NCI-H2029 treated with DMSO at 0.1 percent for 48 hours (cell line): ENCODE measurements at places on chromosomes 16 and 17.
A peak's percentile ranks its signal among the peaks of the same experiment; 100 is the strongest.

- DNase-seq: peak; percentile 30
Measured at GRCh38 chr16:67183-67791, 5.1 kb downstream of the RHBDF1 start.

DNA sequence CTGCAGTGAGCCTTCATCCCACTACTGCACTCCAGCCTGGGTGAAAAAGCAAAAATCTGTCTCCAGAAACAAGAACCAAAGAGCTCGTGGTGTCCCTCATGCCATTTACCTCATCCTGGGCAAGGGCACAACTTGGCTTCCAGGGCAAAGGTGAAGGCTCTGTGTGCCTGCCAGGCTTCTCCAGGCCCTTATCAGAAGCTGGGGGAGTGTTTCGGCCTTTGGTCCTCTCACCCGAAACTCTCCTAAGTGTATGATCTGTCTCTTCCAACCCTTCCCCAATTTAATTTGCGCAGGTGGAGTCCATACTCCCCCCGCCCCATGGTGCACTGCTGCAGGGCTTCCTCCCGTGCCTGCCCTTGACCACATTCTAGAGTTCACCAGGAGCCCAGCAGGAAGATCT, 1.1 kb downstream of the CES2 start:
- DNase-seq: no peak

- no peak for DNase-seq
Measured at GRCh38 chr17:17540278-17540906, 44.2 kb upstream of the RASD1 start.

GRCh38 chr17:2436316-2436905, 35.6 kb upstream of the MNT start:
- DNase-seq: peak; percentile 69

- peak; percentile 94 for DNase-seq
Measured at GRCh38 chr17:80026359-80027042, 9.2 kb downstream of the TBC1D16 start.

- DNase-seq: no peak
Measured at GRCh38 chr17:57508671-57509070, 236.4 kb downstream of the CCDC182 start.

DNA sequence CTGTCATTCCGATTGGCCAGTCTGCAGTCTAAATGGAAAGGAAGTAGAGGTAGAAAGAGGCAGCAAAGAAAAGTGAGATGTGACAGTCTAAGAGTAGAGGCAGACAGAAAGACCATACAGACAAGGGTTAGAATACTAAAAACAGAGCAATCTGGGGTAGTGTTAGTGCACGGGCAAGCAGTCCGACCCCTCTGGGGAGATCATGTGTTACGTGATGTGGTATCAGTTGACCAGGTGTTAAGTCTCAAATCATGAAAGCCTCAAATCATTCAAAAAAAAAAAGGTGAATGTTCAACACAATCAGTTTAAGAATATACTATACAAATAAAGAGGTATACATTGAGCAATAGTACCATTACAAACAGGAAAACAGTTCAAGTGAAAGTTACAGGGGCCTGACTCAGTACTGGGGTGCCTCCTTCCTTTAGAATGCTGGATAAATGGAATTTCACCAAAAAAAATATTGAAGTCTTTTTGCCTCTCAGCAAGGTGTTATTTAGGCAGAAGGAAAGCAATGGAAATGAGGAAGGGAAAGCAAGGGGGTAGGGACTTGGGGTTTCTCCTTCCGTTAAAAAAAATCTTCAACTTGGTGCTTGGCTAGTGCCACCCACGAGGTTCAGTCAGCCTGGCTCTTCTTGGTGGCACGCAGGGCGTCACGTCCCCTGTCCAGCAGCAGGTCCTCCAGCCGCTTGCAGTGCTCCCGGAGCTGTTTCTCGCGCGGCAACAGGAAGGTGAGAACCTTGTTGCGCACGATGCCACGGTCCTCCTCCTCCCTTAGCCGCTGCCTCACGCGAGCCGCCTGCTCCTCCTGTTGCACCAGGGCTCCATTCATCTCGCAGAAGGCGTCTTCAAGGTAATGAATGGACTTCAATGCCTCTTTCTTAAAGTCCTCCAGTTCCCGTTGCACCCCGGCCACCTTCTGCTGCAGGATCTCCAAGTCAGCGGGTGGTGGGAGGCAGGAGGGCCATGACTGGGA, 616 bp downstream of the CCDC182 start:
- DNase-seq: no peak

DNA sequence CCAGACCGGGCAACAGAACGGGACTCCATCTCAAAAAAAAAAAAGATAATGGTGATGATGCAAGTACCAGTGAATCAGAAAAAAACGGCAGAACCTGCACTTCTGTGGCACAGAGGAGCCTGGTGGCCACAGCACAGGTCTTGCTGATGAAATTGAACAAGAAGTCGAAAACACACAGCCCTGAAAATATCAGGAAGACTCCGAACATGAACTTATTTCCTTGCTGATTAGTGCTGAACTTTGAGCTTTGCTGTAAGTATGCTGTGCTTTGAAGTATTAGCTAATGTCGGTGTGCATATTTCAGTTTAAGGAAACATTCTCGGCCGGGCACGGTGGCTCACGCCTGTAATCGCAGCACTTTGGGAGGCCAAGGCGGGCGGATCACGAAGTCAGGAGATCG, 10.9 kb upstream of the MYO15B start:
- DNase-seq: no peak

DNA sequence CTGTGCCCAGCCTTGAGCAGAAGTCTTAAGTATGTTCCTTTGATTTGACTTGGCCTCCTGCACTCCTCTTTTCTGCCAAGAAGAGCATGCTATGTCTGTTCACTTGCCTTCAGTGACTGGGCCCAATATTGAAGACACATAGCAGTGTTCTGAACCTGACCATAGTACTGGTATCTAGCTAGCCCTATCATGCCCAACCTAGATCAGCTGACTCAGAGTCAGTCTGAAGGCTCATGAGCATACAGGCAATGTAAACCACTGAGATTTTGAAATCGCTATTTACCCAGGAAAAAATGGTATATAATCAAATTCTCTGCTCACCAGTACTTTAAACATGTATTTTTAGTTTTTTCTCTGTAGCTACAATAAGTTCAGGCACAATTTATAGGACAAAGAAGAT, 129.4 kb downstream of the TANC2 start:
- no peak for DNase-seq

DNA sequence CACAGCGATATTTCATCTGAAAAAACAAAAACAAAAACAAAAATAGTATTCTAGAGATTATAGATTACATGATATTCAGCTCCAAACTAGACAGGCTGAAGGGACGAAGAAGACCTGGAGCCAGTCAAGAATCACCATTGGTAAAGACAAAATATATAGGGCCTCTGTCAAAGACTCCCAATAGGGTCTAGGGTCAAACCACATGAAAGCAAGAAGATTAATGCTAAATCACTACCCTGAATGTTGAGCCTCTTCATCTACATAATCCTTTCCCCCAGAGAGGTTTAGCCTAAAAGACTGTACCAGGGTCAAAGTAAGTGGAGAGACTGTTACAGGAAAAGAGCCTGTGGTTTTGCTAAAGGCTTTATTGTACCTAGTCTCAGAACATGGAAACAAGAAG, 10.8 kb upstream of the NME1 start:
- DNase-seq: no peak

DNA sequence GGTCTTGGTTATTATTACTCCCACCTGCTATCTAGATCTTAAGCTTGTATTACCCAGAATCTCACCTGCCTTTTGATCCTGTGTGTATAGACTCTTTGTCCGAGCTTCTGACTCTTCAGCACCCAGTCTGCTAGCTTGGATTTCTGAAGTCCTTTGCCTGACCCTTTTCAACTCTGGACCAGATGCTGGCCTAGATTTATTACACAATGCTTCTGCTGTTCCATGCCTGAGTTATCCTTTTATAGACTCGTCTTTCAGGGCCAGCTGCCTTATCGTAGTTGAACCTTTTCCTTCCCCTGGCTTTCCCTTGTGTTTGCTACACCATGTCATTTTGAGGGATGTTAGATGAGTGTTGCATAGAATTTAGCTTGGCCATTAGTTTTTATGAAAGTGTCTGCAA, 32.6 kb downstream of the RHOT1 start:
- no peak for DNase-seq

DNA sequence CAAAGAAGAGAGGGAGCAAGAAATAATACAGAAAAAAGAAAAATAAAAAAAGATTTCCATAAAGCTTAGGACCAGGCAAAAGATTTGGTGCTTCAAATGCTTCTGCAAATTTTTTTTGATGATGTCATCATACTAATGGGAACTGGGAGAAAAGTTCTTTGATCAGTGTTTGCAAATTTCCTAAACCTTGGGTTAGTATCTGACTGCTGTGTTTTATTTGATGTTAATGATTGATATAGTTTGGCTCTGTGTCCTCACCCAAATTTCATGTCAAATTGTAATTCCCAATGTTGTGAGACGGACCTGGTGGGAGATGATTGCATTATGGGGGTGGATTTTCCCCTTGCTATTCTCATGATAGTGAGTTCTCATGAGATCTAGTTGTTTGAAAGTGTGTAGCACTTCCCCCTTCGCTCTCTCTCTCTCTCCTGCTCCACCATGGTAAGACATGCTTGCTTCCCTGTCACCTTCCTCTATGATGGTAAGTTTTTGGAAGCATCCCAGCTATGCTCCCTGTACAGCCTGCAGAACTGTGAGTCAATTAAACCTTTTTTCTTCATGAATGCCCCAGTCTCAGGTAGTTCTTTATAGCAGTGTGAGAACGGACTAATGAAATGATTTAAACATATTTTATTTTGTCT, 72.6 kb downstream of the TMEM100 start:
- DNase-seq: no peak

DNA sequence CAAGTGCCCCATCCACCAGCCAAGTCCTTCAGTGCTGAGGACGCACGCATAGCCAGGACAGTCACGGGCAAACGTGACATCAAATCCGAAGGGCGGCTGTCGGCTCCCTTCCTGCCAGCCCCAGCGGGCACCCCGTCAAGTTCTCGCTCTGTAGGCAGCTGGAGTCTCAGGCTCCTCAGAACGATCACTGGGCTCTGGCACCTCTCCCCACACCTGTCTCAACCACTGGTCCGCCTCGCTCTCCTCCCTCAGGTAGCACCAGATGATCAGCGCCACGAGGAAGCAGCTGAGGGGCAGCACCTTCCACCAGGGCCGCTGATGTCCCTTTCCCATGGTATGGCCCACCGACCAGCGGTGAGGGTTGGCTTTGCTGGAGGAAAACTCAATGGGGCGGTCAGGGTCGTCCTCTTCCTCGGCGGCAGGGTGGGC, 422 bp downstream of the UQCC4 start:
- DNase-seq: no peak

GRCh38 chr16:13315642-13316427, 414.4 kb downstream of the SHISA9 start:
- no peak for DNase-seq

DNA sequence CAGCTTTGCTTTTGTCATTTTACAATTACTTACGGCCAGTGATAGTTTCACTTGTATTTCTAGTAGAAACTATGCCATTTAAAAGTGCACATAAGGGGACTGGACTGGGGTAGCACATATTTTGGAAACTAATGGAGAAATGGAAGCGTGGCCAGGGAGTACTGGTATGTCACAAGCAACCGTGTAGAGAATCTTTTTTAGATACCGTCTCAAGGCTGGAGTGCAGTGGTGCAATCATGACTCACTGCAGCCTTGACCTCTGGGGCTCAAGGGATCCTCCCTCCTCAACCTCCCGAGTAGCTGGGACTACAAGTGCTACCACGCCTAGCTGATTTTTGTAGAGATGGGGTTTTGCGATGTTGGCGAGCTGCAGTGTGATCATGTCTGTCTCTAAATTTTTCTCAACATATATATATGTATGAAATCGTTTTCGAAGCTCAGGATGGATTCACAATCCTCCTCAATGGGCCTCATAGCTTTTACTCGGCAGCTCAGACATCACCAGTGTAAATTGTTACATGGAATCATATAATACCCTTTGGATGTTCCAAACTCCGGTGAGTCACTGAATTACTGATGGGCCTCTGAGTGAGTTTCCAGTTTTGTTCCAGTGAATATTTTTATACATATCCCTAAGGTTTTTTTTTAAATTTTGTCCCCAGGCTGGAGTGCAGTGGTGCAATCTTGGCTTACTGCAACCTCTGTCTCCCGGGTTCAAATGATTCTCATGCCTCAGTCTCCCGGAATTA, 51.7 kb downstream of the ZNF778 start:
- DNase-seq: no peak

GRCh38 chr17:29461483-29462206, 71.5 kb downstream of the TAOK1 start:
- no peak for DNase-seq

DNA sequence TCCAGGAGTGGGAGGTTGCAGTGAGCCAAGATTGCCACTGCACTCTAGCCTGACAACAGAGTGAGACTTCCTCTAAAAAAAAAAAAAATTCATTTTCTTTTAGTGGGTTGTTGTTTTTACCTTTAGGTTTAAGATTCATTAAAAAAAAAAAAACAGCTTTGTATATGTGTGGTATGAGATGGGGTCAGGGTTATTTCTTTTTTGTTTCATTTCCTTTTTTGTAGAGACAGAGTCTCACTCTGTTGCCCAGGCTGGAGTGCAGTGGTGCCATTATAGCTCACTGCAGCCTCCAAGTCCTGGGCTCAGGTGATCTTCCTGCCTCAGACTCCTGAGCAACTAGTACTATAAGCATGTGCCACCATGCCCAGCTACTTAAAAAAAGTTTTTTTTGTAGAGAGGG, 47.0 kb downstream of the BCAS3 start:
- DNase-seq: no peak

GRCh38 chr17:50199211-50199802, 2.1 kb downstream of the COL1A1 start:
- DNase-seq: no peak

- no peak for DNase-seq
Measured at GRCh38 chr16:3038896-3039295, 2.2 kb upstream of the BICDL2 start.

- no peak for DNase-seq
Measured at GRCh38 chr17:79667121-79667715, 56.4 kb upstream of the RBFOX3 start.

GRCh38 chr16:85075236-85075924, 36.9 kb downstream of the CIBAR2 start:
- DNase-seq: no peak

GRCh38 chr17:50507871-50508572, at the start of gene MYCBPAP:
MYCBPAP (plus strand) TSS chr17:50508439; CDS start chr17:50508675, 236 bp downstream.
- no peak for DNase-seq

DNA sequence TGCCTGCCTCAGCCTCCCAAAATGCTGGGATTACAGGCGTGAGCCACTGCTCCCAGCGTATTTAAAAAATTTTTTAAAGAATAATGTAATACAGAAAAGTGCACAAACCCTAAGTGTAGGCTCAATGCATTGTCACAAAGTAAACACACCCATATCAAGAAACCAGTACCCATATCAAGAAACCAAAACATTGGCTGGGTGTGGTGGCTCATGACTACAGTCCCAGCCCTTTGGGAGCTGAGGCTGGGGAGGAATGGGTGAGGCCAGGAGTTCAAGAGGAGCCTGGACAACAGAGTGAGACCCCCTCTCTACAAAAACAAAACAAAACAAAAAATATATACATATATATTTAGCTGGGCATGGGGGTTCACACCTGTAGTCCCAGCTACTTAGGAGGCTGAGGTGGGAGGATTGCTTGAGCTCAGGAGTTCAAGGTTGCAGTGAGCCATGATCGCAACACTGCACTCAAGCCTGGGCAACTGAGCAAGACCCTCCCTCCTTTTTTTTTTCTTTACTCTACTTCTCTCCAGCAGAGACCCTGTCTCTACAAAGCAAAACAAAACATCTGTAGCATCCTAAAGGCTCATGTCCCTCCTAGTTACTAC, 9.3 kb upstream of the PRR14 start:
- no peak for DNase-seq

GRCh38 chr17:75406222-75406615, 741 bp upstream of the GRB2 start:
- no peak for DNase-seq
